ENCODE measurements at places on chromosomes 6 and 20.

DNA sequence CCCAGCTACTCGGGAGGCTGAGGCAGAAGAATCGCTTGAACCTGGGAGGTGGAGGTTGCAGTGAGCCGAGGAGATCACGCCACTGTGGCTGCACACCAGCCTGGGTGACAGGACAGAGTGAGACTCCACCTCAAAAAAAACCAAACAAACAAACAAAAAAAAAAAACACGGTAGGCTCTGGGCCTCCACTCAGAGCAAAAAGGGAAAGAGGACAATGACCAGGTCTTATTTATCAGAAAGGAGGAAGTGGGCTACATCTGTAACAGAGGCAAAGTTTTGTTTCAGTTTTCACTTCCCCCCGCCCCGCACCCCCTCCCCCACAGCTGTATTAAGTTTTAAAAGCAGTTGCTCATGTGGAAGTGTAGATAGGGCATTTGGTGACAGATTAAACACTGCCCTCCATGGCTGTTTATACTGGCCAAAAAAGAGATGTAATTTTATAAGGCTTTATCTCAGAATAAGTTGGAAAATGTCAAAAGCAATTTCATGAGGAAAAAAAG, 114.6 kb downstream of the RCAN2 start:
- peak; percentile 59 for DNase-seq

DNA sequence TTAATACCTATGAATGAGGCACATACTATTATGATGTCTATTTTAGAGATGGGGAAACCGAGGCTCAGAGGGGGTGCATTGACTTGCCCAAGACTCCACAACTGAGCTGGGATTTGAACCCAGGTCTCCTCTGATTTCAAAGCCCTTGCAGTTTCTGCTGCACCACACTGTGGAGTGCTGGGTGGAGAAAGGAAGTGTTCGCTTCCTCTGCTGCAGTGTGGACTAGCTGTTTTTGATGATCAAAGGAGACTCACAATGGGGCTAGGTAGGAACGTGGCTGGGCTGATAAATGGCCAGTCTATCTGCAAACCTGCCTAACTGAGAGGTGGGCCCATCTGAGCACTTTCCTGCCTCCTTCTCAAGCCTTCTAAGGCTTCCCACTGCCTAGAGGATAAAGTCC, 87.2 kb downstream of the CD40 start:
- no peak for DNase-seq

DNA sequence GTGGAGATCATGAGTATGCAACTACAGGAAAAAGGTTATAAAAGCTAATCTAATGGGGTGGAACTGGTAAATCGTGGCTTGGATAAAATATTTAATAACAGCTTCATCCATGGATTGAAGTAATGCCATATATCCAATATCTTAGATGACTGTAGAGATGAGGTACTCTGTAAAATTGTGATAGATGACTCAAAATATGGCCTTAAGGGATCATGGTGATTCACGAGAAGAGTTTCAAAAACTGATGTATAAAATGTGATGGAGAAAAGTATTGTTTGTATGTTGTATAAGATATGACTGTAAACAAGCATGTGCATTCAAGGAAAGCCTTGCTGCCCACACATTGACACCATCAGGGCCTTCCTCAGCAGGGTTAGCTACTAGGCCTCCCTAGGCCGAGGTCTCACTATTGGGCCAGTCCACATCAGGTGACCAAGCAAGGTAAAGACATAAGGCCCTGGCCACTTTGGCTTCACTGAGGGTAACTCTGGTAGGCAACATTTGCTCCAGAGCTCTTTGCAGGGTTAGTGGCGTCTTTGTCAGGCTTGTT, 17.7 kb upstream of the CCN6 start:
- peak; percentile 27 for DNase-seq

DNA sequence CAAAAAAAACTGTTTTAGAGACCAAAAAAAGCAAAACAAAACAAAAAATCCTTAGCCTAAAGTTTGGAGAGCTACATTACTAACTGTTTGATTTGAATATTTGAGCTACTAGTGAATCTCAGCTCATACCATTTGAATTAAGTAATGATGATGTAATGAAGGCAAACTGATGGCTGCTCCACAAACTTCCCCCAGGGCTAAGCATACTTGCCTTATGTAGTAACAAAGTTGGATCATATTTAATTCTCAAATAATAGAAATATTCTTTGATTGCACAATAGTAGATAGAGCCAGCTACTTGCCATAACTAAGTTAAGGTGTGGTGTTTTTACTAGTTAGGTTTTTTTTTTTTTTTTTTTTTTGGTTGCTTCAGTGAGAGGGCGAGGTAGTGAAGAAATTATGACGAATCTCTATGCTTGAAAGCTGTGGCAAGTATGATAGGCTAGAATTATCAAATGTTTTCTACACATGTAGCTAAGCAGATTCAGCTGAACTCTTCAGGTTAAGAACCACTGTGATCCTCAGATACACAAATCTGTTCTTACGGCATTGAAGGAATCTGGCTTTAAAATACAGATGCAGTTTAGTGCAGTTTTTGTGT, 2.9 kb downstream of the RAB32 start:
- DNase-seq: peak; percentile 75

GRCh38 chr20:31674895-31675827, 37.4 kb downstream of the COX4I2 start:
- peak; percentile 93 for DNase-seq

- no peak for DNase-seq
Observed at GRCh38 chr6:136521427-136521826, 28.8 kb downstream of the MAP7 start.

DNA sequence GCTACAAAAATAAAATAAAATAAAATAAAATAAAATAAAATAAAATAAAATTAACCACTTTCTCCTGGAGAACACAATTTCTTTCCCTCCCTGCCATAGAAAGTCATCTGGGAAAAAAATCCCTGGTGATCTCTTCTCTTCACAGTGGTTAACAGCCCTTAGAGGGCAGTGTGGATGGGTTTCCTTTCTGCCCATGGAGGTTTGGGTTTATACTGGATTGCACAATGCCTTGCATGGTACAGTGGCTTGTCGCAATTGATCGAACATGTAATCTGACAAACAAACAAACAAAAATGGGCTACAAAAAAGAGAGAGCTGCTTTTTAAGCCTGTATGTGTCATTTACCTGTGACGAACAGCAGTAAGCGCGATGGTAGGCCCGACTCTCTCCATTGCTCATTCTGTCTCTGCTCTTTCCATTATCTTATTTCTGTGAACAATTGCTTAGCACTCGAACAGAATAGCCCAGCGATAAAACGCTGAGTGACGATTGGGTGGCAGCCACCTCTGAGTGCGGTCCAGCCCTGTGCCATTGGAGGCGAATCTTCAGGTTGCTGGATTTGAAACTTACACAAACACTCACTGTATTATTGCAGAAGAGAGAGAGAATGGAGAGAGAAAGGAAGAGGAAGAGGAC, 166.1 kb downstream of the CD83 start:
- peak; percentile 81 for DNase-seq

- DNase-seq: no peak
Observed at GRCh38 chr6:168415098-168415992, 25.6 kb upstream of the SMOC2 start.

DNA sequence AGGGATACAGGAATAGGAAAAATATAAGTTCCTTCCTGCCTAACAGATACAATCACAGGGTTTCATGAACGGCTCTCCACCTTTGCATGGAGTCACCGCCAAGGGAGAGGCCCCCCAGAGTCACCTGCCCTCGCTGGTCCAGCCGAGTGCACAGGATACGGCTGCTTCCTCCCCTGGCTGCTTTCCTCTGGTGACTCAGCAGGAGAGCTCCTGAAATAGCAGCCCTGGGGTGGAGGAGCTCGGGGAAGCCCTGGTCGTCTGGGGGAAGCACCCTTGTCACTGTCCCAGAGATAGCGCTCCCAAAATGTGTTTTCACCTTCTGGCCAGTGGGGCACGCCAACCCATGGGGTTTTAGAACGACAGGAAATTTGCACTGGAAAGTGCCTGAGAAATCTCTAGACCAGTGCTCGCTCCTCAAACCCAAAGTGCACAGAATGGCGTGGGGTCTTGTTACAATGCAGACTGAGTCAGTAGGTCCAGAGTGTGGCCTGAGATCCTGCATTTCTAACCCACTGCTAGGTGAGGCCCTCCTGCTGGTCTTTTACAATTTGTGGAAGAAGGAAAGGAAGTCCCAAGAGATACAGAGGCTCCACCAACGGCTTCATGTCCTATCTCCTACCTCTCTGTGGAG, 35.9 kb upstream of the FAM50B start:
- peak; percentile 89 for DNase-seq

GRCh38 chr20:17621229-17621968, 51.5 kb downstream of the DSTN start:
- DNase-seq: no peak

DNA sequence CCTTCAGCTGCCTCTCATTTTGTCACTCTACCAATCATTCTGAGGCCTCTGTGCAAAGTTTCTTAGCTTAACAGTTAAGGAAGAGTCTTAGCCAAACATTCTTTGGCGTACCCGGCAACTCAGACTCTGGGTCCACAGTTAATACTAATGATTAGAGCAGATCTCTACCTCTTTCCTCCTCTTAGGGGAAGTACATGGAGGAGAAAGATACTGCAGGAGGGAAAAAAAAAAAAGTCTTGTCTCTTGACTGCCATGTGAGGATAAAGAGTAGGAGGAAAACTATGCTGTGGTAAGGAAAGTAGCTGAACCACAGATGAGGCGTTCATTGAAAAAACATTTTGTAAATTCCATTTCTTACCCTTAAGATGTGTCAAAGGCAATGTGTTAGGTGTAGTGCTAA, 44.0 kb upstream of the MARCKS start:
- peak; percentile 67 for DNase-seq

DNA sequence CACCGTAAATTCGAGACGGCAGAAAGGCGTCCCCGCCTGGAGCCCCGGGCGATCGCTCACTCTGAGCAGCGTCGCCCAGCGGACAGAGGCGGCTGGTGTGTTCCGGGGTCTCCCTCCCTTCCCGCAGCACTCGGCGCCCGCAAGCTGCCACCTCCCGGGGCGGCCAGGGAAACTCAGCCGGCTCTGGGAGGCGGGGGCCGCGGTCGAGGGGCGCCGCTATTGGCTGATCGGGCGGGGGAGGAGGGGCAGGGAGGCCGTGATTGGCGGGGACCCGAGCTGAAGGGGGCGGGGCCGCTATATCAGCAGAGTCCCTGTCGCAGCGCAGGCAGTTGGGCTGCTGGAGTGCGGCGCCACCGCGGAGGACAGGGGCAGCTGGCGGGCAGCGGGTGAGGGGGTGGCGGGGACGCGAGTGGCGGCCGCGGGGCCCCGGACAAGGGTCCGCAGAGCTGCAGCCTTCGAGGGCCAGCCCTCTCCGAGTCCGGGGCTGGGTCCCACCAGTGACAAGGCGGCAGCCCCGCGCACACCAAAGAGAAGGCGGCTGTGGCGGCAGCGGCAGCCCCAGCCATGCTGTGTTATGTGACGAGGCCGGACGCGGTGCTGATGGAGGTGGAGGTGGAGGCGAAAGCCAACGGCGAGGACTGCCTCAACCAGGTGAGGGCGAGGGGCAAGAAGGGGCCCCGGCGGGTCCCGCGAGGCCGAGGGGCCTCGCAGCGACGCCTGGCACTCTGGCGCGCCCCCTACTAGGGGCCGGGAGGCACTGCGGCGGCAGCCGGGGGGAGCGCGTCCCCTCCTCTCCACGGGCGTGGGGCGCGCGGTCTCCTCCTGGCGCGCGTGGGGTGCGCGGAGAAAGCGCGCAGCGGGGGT, at the start of gene MYLIP:
Gene MYLIP (plus strand): TSS at position 328 of the 864 bp plus-strand sequence. CDS start 237 bp downstream, at position 565.
- DNase-seq: peak; percentile 99

DNA sequence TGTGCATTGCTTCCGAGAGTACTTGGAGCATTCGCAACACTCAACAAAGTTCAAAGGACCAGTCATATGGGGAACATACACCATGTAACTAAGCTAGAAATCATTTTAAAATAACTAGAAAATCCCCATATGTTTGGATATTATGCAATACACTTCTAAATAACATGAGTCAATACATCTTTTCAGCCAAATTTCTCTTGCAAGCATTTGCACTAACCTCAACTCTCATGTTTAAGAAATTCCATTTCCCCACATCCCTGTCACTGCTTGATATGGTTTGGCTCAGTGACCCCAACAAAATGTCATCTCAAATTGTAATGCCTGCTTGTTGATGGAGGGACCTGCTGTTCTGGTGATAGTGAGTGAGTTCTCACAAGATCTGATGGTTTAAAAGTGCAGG, 85.7 kb upstream of the CST7 start:
- DNase-seq: no peak

DNA sequence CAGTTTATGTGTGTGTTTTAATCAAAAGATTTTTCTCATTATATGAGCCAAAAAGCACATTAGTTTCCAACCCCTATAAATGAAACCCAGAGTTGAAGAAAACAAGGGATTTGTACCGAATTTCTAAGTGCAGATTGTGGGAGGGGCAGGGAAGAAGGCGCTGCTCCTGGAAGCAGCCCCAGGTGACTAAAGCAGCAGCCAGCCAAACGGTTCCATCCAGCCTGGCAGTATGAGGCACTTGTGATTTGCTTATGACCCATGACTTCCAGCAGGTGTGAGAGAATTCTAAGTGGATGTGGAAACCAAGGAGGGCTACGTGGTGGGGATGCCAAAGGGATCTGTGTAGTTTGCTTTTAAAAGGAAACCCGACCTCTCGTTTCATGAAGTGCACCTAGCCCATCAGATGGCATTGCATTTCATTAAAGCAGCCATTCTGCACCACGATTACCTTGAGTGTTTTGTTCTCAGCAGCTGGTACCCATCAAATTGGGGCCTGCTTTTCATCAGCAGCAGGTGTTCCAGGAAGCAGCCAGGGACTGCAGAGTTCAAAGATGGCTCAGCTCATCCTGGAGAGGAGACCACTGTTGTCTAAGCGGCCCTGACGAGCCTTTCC, 79.1 kb downstream of the DTD1 start:
- no peak for DNase-seq

- DNase-seq: no peak
Observed at GRCh38 chr6:25038999-25039398, 103.2 kb upstream of the RIPOR2 start.

DNA sequence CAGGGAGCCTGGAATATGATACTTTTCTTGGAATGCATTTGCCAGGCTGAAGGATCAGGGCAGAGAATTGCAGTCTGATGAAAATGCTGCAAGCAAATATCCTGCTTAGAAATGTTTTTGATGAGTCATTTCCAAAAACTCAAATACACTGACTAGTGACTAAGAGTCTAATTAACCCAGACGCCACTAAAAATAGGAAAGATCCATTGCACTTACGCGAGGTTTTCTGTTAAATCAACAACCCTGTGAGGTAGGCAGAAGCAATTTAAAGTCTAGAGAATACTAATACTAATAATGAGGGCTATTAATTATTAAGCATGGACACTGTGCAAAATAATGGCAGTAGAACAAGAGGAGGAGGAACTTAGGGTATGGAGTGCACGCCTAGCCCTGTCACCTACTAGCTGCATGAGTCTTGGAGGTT, 130.1 kb upstream of the DOK5 start:
- no peak for DNase-seq

DNA sequence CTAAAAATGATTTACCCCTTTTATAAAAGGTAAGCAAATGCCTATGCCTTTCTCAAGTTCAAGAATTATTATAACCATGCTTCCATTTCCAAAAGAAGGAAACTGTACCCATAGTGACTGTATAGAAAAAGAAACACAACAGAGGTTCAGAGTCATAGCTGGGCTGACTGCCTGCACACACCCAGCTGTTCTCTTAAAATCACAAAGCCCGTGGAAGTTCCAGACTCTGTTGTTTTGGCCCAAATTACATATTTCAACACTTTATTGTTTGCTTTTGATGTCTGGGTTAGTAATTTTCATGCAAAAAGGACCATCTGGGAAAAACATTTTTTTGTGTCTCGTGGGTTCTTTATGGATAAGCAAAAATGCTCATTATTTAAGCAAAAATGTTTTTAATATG, 99.2 kb downstream of the LCA5 start:
- DNase-seq: no peak

Data from suppressor macrophage treated with lipopolysaccharide for 1 hour (primary cell).